ENCODE measurements at places on chromosomes 7 and 10.

GRCh38 chr7:30148951-30149459 lies 14.2 kb downstream of the MTURN start:
- DNase-seq, result no peak

DNA sequence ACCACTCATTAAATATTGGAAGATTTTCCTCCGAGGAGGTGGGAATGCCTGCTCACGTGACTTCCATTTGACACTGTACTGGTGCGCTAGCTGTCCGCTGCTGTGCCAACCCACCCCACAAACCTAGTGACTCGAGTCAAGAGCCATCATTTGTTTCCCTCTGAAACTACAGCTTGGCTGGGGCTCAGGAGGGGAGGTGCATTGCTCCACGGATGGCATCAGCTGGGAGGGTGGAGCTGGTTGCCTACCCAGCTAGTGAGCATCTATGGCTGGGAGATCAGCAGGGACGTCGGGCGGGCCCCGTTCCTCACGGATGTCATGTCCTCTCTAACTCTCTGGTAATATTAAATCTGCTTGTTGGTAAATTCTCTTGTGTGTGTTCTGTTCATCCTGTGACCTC lies 9.5 kb upstream of the FOXL3 start:
- no peak for DNase-seq

- peak; percentile 36 for DNase-seq
Observed at GRCh38 chr10:28533571-28534304, 820 bp downstream of the WAC start.

- no peak for DNase-seq
Observed at GRCh38 chr7:78006063-78006755, 207.6 kb downstream of the PHTF2 start.

GRCh38 chr10:7383442-7383841 lies 27.4 kb downstream of the SFMBT2 start:
- DNase-seq, result no peak

DNA sequence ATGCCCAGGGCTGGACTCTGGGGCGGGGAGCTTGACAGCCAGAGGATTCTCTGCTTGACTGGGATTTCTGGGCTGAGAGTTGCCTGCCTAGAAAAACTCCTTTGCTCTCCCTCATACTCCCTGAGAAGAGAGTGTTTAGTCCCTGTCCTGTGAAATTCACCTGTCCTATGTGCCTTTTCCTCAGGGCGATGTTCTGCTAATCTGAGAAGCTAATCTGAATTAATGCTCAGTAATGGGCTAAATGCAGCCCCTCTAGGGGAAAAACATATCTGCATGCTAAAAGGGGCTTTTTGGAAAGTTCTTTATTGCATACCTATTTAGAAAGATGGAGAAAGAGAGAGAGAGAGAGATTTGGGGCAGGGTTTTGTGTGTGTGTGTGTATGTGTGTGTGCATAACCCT lies 454.4 kb downstream of the GATA3 start:
- DNase-seq, result no peak

DNA sequence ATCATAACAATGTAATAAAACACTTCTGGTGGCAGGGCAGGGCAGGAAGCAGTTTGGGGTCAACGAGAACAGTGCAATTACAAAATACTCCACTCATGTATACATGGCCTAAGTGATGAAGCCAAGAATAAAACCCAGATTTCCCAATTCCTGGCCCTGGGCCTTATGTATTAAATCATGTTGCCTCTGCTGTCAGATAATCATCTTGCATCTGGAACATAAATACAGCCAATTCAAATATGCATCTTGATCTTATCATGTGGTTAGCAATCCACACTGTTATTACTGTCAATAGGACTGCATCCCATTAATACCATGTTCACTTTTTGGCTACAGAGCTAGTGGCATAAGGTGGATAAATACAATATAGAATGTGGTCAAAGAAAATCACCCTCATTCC lies 186.5 kb upstream of the SLC25A13 start:
- no peak for DNase-seq

GRCh38 chr7:66679633-66680244 lies 51.1 kb downstream of the KCTD7 start:
- DNase-seq, result no peak

DNA sequence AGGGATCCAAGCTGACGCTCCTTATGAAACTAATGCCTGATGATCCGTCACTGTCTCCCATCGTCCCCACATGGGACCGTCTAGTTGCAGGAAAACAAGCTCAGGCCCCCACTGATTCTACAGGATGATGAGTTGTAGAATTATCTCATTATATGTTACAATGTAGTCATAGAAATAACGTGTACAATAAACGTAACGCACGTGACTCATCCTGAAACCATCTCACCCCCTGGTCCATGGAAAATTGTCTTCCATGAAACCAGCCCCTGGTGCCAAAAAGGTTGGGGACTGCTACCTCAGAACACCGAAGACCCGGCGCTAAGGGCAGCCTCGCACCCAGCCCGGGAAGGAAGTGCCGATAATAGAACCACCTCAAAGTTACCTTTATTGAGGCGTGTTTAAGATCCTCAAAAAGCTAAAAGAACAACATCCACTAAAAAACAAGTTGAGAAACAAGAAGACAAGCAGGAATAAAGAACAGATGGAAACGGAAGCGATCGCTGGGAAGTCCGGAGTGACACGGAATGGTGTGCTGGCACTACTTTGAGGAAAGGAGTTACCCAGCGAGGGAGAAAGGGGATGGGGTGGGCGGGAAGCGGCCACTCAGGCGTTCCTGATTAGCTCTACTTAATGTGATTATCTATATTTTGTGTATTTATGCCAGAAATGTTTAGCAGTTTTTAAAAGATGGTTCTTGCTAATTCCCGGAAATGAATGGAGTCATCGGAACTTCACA lies 50.1 kb upstream of the PRKAR1B start:
- DNase-seq, result no peak

- DNase-seq, result no peak
Observed at GRCh38 chr7:43691611-43692010, 37.7 kb downstream of the COA1 start.

- no peak for DNase-seq
Observed at GRCh38 chr10:77252380-77253146, 385.0 kb downstream of the KCNMA1 start.

DNA sequence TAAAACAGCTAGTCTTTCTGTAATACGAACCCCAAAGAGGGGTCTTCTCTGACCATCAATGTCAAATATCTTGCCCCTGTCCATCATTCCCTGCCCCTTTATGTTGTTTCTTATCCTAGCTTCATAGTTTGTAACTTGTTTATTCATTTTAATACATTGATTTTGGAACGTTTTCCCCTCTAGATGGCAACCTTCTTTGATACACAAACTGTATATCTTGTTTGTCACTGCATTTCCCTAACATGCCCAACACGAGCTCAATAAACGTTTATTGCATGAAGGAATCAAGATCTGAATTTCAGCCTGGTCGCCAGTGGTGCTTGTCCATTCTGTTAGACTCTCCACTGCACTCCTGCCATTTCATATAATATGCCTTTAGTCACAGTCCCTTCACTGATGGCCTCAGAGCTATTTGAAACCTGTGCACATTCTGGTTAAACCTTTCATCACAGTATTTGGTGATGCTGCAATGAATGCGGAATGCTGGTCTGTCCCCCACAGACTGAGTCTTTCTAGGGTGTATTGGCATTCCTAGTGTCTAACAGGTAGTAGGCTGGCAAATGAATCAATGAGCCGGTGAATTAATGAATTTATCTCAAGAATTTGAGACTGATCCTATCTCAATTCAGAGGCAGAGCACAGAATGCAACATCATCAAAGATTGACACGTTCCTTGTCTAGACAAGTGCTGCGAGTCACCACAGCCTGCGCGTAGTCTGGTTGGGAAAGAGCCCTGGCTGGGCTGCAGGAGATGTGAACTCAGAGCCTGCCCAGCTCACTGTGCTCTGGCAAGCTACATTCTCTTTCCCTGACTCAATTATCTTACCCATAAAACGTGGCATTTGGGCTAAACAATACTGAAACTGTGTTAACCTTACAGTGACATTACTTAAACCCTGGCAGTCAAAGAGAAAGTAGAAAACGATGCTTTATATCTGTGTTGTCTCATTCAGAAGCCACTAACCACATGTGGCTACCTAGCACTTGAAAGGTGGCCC lies 55.2 kb upstream of the FRMD4A start:
- DNase-seq, result no peak

DNA sequence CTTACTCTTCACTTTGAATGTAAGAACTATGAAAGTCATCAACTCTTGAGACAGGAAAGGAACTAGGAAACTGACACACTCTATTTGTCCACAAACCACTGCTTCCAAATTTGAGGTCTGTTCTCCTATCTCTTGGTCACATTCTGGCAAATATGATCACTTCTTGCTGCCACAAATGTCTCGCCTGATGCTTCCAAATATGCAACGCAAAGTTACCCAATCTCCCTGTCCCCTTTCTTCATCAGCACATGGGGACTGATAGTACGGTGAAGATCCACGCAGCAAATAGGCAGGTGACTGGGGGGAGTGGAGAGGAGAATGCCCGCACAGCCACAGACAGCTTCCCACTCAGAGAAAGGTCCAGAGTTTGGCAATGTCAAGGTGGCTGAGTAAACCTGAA lies 92.6 kb upstream of the TCF7L2 start:
- no peak for DNase-seq

DNA sequence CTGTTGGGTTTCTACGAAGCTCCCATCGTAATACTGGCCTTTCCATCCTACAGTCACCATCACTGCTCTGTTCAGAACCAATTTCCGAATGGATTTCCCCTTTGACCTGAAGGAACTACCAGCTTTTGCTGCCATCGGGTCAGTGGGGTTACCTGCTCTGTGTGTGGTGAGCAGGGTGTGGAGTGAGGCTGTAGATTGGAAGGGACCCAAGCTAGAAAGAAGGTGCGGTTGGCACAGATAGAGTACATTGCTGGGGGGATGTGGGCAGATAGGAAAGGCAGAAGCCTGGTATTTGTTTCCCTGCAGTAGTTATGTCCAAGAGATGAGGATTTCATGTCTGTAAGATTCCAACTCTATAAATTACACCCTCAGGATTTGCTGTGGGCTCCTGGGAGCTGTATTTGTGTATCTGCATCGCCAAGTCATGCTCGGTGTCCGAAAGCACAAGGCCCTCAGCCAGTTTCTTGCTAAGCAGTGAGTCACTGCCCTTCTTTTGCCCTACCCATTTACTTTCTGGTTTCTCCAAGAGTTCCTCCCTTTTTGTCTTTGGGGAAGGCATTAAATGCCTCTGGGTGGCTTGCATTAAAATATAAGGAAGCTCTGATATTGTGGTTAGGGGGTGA lies 15.4 kb downstream of the CLCN1 start:
- no peak for DNase-seq

- DNase-seq, result no peak
Observed at GRCh38 chr10:129411393-129411705, 55.7 kb upstream of the MGMT start.

DNA sequence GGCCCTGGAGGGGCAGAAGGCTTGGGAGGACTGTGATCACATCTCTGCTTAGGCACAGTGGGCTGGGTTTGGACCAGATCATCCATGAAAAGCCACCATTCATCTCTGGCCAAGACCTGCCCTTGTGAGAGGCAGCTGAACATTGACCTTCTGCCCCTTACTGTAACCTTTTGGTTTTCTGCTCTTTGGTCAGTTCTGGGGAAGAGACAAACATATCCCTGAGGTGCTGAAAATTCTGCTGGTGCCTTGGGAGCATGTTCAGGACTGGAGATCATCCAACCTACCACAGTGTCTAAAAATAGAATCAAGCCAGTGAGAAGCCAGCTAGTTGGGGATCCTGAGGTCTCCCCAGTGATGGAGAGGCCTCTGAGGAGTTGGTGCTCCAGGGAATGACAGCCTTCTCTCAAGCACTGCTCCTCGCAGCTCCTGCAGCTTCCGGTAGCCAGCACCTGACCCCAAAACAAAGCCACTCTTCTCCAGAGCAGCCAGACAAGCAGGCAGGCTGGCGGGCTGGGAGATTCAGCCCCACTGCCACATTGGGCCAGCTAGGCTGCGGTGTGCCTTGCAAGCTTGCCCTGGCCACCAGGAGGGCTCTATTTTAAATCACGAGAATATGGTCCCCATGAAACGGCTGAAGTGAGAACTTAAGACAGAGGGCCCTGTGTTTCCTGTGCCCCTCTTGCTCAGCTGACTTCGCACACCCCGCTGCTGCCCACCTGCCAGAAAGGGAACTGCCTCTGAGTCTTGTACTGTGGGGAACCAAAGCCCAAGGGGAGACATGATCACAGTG lies 37.8 kb upstream of the UBE2H start:
- no peak for DNase-seq

GRCh38 chr7:138436388-138436787 lies 23.7 kb upstream of the TRIM24 start:
- no peak for DNase-seq

DNA sequence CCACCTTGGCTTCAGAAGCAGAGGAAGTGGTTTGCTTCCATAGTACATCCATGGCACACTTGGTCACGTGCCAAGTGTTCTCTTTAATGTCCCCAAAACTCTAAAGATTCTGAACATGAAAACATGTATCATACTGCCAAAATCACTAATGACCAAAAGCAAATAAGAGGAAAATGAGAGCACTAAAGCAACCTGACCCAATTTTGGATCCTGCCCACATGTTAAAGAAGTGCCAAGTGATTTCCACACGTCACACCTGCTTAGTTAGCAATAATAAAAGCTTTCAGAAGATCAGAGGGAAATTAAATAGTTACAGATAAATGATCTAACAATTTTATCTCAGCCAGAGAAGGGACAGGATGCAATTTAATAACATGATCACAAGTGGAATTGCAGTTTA lies 1170.0 kb downstream of the XPNPEP1 start:
- DNase-seq, result no peak

GRCh38 chr7:80182630-80183276 lies 48.1 kb downstream of the GNAI1 start:
- DNase-seq, result no peak

- DNase-seq, result no peak
Observed at GRCh38 chr7:132152131-132152889, 424.0 kb downstream of the PLXNA4 start.

DNA sequence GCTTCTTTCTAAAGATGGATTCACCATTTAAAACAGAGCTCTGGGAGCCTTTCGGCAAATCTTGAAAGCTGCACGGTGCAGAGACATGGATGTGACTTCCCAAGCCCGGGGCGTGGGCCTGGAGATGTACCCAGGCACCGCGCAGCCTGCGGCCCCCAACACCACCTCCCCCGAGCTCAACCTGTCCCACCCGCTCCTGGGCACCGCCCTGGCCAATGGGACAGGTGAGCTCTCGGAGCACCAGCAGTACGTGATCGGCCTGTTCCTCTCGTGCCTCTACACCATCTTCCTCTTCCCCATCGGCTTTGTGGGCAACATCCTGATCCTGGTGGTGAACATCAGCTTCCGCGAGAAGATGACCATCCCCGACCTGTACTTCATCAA lies 3.7 kb downstream of the GPER1 start:
- no peak for DNase-seq

- no peak for DNase-seq
Observed at GRCh38 chr10:16314259-16314658, 122.6 kb upstream of the PTER start.

GRCh38 chr10:24381235-24382010 lies 172.5 kb downstream of the KIAA1217 start:
- no peak for DNase-seq

- DNase-seq, result no peak
Observed at GRCh38 chr7:4189131-4189570, 492.9 kb upstream of the FOXK1 start.
